IMR-90 (cell line): ENCODE measurements at places on chromosomes 6 and 20. TPM values are rescaled to one million over a fixed set of nuclear protein-coding genes. Genes with fewer than 3 reads are reported as not detected.

GRCh38 chr20:53279735-53280134 is 307.6 kb downstream of the TSHZ2 start:
- no peak overlapping the region for H3K27ac ChIP-seq
- H3K36me3 ChIP-seq: no peaks in the 10 kb centered on the region
- no peak overlapping the region for H3K4me3 ChIP-seq
- DNase-seq: no peak

DNA sequence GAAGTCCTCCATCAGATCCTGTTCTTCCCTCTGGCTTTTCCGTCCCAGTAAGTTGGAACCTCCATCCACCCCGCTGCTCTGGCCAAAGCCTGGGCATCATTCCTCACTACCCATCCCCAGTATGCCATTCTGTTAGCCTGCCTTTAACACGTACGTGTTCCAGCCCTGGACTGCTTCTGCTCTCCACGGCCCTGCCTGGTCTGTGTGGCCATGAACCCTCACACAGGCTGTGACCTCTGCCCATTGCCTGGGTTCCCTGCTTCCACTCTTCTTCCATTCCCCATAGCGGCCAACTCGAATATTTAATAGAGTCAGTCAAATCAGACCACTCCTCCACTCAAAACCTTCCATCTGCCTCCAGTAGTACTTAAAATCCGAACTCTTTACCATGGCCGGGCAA is 29.4 kb downstream of the RALGAPA2 start:
- H3K4me1 ChIP-seq: no peaks in the 10 kb centered on the region
- H3K27ac ChIP-seq: no peak overlapping the region
- no peak overlapping the region for H3K4me3 ChIP-seq

DNA sequence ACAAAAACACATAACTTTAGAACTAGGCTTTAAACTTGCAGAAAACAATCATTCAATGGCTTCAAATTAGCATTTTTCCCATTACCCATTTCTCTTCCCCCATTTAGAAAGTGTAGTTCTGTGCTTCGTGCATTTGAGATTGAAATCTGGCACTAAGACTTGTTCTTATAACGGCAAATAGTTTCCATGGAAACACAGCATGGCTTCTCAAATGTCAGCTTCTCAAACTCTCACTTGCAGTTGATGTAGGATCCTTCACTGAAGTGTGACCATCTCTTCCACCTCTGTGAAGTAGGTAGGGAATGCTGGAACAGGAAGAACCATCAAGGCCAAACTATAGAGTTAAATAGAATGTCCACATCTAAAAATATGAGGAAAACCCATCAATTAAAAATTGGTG is 52.2 kb downstream of the MANEA start:
- no peak overlapping the region for H3K4me3 ChIP-seq
- DNase-seq: no peak
- H3K36me3 ChIP-seq: no peaks in the 10 kb centered on the region
- H3K27me3 ChIP-seq: no peaks in the 10 kb centered on the region

Gene LGSN
- total RNA-seq: not detected in 2 replicates

Gene SAMD10
- 0.54 and 0.56 TPM in 2 replicates for total RNA-seq

Gene MYCT1
- total RNA-seq: 0.90 and 1.1 TPM in 2 replicates

Gene ENPP4
- total RNA-seq: under 0.01 TPM in 2 replicates
